ENCODE measurements at places on chromosomes 11 and 22. TPM values are rescaled to one million over a fixed set of nuclear protein-coding genes. Genes with fewer than 3 reads are reported as not detected.
A peak's percentile ranks its signal among the peaks of the same experiment; 100 is the strongest.

The SHISA8 gene
- not detected for total RNA-seq

The ABCG4 gene
- total RNA-seq: 0.45 TPM

DNA sequence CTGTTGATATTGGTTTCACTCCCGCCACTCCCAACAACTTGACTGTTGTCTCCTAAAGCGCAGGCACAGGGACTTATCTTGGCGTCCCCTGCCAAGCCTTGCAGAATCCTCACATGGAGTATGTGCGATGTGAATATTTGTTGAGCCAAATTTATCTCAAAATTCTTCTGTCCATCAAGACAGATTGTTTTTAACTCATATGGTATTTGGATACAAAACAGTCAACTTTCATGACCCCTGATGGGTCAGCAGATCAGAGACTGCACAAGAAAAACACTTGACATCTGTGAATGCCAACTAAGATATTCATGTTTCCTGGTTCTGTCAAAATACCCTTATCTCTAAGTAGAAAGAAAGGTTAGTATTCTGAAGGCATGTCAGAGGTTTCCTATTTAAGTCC is 221.7 kb upstream of the BLID start:
- H3K27me3 ChIP-seq: no peaks in the 10 kb centered on the region
- no peak overlapping the region for H3K4me3 ChIP-seq
- peak overlapping the region; percentile 79 for H3K27ac ChIP-seq
- H3K4me1 ChIP-seq: peaks cover 7% of the 10 kb centered on the region

DNA sequence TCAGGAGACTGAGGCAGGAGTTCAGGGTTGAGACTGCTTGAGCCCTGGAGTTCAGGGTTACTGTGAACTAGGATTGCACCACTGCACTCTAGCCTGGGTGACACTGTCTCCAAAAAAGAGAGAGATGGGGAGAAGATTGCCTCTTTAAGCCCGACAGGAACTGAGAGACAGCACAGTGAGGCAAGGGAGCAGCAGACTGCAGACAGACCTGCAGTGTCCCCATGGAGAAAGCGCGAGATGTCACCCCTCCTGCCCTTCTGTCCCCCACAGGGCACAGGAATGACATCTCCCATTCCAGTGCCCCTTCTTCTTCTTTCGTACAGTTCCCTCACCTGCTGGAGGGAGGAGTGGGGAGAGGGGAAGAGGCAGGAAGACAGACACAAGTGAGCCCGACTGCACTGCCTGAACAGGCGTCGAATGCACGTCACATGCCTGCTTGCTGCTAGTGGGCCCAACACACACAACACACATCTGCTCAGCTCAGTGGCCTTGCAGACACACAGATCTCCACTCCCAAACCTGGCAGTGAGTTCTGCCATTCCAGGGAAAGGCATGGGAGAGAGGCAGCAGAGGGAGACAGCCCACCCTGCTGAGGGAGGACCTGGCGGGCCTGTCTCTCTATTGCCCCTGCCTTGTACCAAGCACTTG is 167.0 kb downstream of the DSCAML1 start:
- H3K27ac ChIP-seq: no peak overlapping the region
- no peak overlapping the region for H3K4me3 ChIP-seq
- DNase-seq: no peak
- no peaks in the 10 kb centered on the region for H3K36me3 ChIP-seq

GRCh38 chr22:32310777-32311176 is 46.9 kb upstream of the RFPL3 start:
- H3K27me3 ChIP-seq: no peaks in the 10 kb centered on the region
- H3K4me3 ChIP-seq: no peak overlapping the region
- no peaks in the 10 kb centered on the region for H3K36me3 ChIP-seq
- H3K27ac ChIP-seq: no peak overlapping the region
- no peak for DNase-seq
- no peaks in the 10 kb centered on the region for H3K4me1 ChIP-seq

DNA sequence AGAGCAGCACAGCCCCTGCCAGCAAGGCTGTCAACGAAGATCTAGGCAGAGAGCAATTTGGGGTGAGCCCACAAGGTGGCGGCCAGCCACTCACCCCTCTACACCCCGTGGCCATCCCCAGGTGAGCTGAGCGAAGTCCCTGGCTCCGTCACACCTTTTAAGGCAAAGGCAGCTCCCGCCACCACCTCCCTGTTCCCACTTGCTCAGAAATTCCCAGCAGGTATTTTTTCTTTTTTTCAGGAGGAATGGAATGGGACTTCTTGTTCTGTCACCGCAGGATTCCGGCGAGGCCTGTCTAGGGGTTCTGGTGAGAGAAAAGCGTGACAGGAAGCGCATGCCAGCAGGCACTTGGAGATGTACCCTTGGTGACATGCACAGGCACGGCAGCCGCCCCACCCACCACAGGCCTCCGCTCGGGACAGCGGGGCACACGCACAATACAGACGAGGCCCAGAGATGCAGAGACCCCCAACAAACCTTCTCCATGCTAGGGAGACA is 10.0 kb downstream of the RPL3 start:
- peaks cover 18% of the 10 kb centered on the region for H3K36me3 ChIP-seq
- peak; percentile 76 for DNase-seq
- H3K4me1 ChIP-seq: no peaks in the 10 kb centered on the region
- H3K4me3 ChIP-seq: no peak overlapping the region

- DNase-seq: no peak
- H3K4me3 ChIP-seq: no peak overlapping the region
- H3K27me3 ChIP-seq: no peaks in the 10 kb centered on the region
- H3K36me3 ChIP-seq: no peaks in the 10 kb centered on the region
- no peak overlapping the region for H3K27ac ChIP-seq
Measured at GRCh38 chr11:107468596-107468995, 11.0 kb upstream of the CWF19L2 start.
